ENCODE measurements at places on chromosomes 1 and 21.

DNA sequence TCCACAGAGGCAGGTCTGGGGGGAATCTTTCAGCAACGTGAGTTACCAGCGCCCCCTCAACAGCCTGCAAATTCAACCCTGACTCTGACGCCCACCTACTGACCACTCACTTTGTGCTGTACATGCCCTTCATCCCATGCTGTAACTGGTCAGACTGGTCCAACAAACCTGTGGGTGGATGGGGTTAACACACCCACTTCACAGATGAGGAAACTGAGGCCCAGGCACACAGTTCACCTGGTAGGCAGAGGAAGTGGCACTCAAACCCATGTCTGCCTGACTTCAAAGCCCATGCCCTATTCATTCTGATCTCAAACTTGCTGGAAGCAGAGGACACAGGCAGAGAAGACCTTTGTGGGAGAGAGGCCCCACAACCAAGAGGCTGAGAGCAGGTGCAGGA, 172.9 kb downstream of the TRABD2B start:
- no peak for DNase-seq

- no peak for DNase-seq
Observed at GRCh38 chr1:230407351-230407750, 18.8 kb downstream of the PGBD5 start.

DNA sequence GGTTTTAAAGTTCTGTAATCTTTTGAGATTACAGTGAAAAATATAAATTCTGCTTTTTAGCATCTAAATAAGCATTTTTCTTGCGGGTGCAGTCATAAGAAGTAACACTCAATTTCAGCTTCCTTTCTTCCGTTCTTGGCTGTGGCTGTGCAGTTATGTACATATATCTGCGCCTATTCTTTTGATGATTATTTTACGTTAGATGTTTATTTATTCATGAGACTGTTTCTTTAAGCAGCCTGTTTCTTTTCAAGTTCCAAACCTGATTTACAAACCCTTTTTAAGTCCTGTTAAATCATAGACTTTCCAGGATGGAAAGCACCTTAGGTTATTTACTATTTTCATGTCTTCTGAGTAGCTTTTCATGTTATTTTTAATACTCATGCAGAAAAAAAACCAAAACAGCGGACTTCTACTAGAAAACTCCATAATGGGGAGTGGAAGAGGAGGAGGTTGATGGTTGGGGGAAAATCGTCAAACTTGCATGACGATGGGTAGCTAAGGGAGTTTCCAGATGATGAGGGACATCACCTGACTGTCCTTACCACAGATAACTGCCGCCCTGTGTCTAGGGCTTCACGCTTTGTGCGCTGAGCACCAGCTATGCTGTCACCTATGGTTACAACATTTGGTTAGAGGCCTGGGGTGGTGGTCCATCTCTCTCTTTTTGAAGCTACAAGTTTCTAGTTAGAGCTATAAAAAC, 2.6 kb downstream of the PRDM2 start:
- DNase-seq: no peak

GRCh38 chr21:37921091-37921490, 4.8 kb upstream of the KCNJ6 start:
- no peak for DNase-seq

DNA sequence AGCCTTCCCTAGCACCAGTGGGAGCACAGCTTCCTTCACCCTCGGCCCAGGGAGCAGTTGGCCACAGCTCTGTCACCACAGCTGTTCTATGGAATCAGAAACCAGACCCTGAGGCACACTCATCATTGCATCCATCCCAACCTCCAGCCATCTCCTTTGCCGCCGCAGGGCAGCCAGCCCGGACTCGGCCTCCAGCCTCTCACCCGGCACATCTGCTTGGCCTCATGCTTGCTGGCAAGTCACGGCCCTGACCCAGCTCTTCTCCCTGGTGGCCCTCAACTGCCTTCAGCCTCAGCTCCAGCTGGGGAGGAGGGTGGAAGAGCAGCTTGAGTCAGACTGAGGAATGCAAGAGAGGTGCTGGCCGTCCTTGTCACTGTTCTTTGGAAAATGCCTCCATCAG, 59.8 kb downstream of the TOR1AIP2 start:
- DNase-seq: no peak

GRCh38 chr1:226972931-226973330, 32.8 kb downstream of the COQ8A start:
- no peak for DNase-seq

DNA sequence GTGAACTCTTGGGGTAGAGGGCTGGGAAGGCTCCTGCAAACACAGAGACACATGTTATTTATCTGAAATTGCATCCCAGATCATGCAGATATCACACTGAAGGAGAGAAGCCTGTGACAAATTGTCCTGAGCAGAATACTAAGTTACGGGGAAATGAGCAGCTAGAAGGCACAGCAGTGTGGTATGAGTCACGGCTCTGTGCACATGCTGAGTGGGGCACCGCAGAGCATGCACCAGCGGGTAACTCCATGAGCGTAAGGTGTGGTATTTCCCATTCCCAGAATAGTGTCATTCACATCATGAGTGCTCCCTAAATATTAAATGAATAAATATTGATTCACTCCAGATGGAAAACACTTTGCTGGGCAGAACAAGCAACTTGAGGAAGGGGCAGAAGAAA, 21.3 kb upstream of the FCRL2 start:
- peak; percentile 29 for DNase-seq

DNA sequence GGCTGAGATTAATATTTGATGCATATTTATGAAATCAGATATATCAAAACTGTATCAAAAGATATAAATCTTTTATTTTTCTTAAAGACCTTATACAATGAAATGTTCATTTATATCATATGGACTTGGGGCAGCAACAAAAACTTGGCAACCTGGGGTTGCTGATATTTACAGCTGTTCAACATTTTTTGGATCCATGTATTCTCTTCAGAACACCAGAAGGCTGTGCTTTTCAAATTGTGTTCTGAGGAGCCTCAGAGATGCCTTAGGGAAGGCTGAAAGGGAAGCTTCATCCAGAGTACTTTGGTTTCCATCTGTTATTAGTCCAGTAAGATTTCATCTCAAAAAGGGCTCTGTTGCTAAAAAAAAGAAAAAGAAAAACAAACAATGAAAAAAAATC, 94.8 kb downstream of the DISC1 start:
- no peak for DNase-seq

DNA sequence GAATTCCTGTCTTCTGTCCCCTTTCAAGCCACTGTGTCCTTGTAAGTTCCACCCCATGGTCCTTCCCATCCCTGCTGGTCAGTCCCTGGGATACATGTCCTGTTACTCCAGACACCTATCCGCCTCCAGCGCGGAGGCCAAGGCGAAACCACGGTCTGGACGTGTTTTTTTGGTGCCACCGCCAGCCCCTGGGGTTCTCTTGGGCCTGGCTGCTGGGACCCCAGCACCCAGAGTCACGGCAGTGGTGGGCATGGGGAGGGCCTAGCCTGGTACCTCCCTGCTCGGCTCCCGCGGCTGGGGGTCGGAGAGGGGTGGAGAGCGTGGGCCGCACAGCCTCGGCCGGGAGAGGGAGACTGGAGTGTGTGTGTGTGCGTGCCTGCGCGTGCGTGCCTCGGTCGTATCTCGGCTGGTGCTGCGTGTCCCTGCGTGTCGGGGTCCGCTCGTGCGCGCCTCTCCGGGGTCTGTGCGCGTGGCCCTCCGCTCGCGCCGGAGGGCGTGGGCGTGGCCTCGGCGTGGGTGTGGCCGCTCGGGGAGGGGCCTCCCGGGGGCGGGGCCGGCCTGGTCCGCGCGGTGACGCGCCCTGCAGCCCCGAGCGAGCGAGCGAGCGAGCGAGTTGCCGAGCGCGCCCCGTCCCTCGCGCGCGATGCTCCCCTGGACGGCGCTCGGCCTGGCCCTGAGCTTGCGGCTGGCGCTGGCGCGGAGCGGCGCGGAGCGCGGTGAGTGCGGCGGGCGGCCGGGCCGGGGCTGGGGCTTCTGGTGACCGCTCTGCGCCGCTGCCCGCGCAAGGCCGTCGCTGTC, at the start of gene VWA1:
TSS of gene VWA1 (plus strand) at position 585 of the 798 bp plus-strand sequence. CDS start at position 644, 59 bp downstream.
- DNase-seq: no peak

DNA sequence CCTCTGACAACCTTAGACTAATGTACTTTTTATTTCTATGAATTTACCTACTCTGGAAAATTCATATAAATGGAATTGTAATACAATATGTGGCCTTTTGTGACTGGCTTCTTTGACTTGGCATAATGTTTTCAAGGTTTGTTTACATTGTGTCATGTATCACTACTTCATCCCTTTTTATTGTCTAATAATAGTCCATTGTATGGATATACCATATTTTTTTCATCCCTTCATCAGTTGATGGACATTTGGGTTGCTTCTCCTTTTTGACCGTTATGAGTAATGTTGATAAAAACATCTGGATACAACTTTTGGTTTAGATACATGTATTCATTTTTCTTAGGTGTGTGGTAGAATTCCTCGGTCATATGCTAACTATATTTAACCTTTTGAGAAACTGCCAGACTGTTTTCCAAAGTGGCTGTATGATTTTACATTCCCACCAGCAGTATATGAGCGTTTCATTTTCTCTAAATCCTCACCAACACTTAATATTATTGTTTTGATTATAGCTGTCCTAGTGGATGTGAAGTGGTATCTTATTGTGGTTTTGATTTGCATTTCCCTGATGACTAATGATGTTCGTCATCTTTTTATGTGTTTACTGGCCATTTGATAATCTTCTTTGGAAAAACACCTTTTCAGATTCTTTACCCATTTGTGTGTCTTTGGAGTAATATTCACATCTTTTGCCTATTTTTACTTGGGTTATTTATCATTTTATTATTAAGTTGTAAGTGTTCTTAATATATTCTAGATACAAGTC, 3.5 kb downstream of the RO60 start:
- no peak for DNase-seq

DNA sequence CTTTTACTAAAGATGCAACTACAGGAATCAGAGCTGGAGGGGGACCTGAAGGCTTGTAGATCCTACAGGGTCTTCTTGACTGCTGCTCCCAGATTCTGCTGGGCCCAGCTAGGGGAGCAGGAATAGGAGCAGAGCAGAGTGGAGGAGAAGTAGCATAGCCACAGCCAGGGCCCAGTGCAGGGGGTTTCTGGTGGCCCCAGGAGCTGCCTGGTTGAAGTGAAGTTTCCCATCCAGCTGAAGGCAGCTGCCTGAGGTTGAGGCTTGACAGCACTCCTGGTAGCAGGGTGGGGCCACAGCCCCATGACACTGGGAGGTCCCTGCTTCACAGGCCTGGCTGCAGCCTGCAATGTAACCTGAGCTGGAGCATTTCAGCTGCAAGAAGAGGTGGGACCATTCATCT, 2.0 kb upstream of the INPP5B start:
- no peak for DNase-seq

DNA sequence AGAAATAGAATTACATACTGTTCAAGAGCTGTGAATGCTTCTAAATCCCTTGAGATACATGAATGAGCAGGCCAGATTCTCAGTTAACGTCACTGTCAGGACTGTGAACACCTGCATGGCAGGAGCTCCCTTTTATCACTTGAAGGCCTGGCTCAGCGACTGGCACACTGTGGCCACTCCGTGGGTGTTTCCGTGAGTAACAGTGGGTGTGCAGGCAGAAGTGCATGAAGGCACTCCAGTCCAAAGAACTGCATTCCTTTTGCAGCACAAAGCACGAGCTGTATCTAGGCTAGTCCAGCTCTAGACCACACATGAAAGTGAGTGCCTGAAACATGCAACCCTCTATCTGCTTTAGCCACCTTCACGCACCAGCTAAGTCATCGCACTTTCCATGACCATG, 9.6 kb upstream of the SIM2 start:
- no peak for DNase-seq

- DNase-seq: no peak
Observed at GRCh38 chr1:190207733-190208132, 269.9 kb downstream of the BRINP3 start.
